ENCODE measurements at places on chromosomes 4 and X.

DNA sequence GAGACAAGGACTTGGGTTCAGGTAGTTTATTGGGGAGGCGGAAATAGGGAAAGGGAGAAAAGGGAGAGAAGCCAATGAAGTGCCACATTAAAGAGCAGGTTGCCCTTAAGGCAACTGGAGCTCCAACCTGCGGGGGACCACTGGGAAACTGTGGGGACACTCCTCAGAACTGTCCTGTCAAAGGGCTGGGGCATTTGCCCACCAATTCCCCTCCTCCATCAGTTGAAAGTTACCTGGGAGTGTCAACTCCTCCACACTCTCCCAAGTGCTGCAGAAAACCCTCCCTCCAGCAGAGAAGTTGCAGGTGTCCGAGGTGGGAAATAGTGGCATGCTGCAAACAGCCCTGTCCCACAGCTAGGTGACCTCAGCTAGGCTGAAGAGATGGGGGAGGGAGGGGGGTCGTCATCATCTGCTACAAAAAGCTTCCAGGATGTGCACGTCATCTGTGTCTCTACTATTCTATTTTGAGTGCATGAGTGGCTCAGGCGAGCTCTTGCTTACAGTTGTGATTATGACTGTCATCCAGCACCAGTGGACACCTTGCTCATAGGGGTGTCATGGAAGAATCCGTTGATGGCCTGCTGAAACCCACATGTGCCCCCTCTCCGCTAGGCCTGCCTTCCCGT lies 41.5 kb upstream of the XPNPEP2 start:
- no peak for DNase-seq

GRCh38 chrX:133953785-133954355 lies 31.5 kb downstream of the GPC3 start:
- no peak for DNase-seq

GRCh38 chr4:99645638-99646037 lies 12.0 kb downstream of the C4orf54 start:
- no peak for DNase-seq

DNA sequence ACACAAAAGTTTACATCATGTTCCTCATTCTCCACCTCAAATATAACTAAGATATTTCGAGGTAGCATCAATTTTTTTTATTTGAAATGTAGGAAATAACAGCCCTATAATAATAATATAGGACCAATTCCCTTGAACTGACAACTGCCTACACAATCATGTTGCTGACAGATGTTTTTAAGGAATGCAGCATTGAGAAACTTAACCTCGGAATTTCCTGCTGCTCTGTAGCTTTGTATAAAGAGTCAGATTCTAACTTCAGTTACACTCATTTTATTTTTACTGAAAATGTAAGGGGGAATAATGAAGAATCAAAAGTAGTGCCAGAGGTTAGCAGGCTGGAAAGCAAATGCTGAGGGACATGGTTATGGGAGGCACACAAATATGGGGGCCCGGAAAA lies 235.8 kb downstream of the RBMX2 start:
- DNase-seq, result no peak

DNA sequence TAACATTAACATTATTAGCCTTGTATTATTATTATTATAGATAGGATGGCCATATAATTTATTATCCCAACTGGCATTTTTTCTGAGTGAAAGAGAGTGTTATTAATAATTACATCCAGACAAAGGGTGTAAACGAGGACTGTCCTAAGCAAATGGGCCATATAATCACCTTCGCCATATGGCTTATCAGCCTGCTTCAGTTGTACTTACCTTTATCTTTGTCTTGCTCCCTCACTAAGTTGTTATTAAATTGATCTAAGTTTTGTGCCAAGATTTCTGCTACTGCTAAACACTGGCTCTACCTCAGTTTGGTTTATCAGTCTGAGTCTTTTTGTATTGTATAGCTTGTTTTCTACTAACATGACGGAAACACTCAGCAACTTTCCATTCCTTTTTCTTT lies 76.9 kb downstream of the STIM2 start:
- DNase-seq, result no peak

- peak; percentile 1 for DNase-seq
These were observed 1.1 kb upstream of the TLR3 start for GRCh38 chr4:186067757-186068385.

DNA sequence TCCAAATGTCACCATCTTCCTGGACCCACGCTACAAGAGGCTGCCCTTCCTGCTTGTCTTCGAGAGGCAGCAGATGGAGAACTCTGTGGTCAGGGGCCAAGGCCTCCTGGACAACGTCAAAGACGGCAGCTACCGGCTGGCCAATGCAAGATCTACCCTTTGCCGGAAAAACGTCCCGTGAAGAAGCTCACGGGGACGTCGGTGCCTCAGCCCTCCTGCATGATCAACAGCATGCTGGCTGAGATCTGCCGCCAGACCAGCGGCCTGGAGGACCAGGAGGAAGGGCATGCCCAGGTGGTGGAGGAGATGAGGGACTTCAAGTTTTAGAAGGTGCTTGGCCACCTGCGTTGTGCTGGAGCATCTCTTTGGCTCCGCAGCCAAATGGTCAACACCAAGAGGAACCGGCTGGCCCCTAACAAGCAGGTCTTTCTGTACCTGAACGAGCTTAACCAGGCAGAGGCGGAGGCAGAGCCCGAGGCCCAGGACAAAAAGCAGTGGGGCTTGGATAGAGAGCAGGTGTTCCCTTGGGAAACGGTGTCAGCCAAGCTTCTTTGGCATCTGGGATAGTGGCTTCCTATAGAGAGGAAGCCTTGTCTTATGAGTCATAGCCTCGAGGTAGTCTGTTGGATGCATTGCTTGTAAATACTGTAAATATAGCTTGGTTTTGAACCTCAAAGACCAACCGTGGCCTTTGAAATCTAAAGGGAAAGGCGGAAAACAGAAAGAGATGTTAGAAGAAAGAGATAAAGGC lies 94.8 kb upstream of the ELOVL6 start:
- no peak for DNase-seq

DNA sequence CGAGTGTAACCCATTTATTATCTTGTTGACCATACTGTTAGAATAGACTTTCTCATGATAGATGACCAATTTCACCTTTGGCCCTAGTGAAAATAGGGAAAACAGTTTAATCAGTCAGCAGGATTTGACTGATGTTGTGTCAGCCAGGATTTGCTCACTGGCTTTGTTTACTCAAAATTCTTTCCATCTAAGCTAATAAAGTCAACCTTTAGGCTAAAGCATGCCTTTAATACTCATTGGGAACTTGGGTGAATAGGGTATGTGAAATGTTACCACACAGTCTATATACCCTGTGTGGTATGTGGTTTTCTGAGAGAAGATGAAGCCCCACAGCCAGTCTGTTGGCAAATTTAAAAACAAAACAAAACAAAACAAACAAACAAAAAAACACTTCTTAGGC lies 18.7 kb upstream of the SPANXB1 start:
- no peak for DNase-seq

DNA sequence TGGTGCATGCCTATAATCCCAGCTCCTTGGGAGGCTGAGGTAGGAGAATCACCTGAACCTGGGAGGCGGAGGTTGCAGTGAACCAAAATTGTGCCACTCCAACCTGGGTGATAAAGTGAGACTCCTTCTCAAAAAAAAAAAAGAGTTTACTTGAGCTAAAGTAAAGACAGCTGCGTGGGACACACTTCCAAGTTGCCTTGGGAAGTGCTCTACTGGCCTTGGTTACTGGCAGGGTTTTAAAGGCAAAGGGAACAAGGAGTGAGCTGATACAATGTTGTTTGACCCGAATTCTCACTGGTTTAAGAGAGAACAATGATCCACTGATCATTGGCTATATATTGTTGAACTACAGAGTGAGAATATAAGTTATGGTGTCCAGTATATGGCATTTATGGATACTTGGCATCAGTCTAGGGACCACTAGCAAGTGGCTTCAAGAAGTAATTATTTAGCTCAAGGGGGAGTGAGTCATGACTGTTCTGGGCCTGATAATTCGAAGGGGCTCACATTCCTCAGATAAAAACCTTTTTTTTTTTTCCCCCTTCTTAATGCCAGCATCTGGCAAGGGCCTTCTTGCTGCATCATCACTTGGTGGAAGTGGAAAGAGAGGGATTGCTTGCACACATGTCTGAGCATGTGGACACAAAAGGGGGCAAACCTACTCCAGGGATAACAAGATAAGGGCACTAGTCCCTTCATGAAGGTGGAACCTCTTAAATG lies 32.3 kb downstream of the GRK4 start:
- no peak for DNase-seq

DNA sequence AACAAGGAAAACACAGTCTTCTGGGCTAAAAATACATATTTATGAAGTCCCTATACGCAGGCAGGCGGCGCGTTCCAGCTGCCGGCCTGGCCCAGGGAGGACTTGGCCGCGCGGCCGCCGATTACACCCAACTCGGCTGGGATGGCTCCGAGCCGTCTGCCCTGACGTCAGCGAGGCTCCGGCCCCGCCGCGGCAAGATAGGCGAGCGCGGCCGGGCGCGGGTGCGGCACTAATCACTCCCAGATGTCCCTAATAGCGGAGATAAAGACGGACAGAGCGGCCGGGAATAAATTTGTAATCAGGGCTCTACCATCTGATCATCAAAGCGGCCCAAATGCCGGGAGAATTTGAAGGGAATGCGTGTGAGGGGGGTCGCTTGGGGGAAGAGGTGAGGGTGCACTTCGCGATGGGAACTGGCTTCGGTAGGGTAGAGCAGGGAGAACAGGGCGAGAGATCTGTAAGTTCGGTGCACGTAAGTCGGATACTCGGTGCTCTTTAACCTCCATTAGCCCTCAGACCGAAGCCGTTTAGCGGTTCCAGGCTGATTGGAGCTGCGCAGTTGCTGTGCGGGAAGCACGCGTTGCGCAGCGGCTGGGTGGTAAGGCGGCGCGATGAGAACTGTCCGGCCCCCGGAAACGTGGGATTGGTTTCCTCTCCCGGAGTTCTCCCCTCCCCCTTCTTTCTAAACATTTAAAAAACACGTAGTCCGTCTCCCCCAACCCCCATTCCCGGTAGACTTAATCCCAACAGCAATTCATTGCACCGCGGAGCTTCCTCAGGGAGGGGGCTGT lies 7.7 kb downstream of the HAND2 start:
- no peak for DNase-seq

Measured in DMS79 treated with DMSO at 0.1 percent for 48 hours (cell line).